ENCODE measurements at places on chromosomes 1 and 21. TPM values are rescaled to one million over a fixed set of nuclear protein-coding genes. Genes with fewer than 3 reads are reported as not detected.

The ZSWIM5 gene
- 0.10 TPM for total RNA-seq

- no peaks in the 10 kb centered on the region for H3K27me3 ChIP-seq
- DNase-seq, result no peak
- no peak overlapping the region for H3K4me3 ChIP-seq
- H3K4me1 ChIP-seq, result no peaks in the 10 kb centered on the region
- H3K36me3 ChIP-seq, result peaks cover 11% of the 10 kb centered on the region
- H3K27ac ChIP-seq, result no peak overlapping the region
These were observed 120.0 kb downstream of the PEX14 start for GRCh38 chr1:10594595-10595223.

- no peaks in the 10 kb centered on the region for H3K27me3 ChIP-seq
- no peaks in the 10 kb centered on the region for H3K4me1 ChIP-seq
- no peak overlapping the region for H3K27ac ChIP-seq
- peaks cover 48% of the 10 kb centered on the region for H3K36me3 ChIP-seq
- H3K4me3 ChIP-seq, result no peak overlapping the region
These were observed 29.3 kb downstream of the AK2 start for GRCh38 chr1:33007190-33008050.

DNA sequence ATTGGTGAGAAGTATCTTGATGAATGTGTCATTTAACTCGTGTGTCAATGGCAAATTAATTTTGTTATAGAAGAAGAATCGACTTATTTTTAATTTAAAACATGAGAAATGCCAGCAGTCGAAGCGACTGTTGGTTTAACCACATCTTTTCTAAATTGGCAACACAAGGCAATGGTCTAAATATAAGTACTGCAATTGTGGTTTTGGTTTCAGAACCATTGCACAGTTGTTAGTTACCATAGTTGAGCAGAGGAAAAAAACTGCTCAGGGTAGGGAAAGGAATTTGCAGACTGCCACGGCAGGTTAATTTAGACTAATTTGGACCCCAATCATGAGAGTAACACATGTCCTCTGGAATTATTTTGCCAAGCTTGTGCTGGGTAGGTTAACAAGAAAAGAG lies 185.6 kb upstream of the RUNX1 start:
- no peak overlapping the region for H3K4me3 ChIP-seq
- peaks cover 6% of the 10 kb centered on the region for H3K4me1 ChIP-seq
- no peak overlapping the region for H3K27ac ChIP-seq
- no peaks in the 10 kb centered on the region for H3K27me3 ChIP-seq
- H3K36me3 ChIP-seq, result no peaks in the 10 kb centered on the region

DNA sequence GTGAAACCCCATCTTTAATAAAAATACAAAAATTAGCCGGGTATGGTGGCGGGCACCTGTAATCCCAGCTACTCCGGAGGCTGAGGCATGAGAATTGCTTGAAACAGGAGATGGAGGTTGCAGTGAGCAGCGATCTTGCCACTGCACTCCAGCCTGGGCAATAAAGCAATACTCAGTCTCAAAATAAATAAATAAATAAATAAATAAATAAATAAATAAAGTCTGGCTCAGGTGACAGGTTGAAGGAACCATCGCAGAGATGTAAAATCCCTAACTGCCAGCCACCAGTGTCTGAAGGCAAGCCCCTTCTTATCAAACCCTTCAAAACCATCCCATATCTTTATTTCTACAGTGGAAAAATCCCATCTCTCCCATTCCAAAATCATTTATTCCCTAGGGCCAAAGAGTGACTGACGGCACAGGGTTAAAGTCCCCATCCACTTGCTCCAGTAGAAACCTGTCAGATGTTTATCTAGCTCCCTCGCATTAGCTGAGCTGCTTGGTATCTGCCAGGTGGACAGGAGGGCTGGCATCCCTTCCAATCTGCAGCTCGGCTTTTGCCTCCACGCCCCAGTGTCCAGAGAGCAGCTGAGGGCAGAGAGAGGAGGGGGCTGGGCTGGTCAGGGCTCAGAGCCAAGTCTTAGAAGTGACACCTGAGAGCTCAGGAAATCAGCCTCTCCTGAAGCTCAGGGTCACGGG lies 5.0 kb downstream of the CSRP1 start:
- H3K27ac ChIP-seq, result no peak overlapping the region
- peaks cover 16% of the 10 kb centered on the region for H3K4me1 ChIP-seq
- peaks cover 3% of the 10 kb centered on the region for H3K36me3 ChIP-seq

GRCh38 chr1:31581821-31582810 lies 5.8 kb downstream of the TINAGL1 start:
- no peak for DNase-seq
- H3K4me3 ChIP-seq, result no peak overlapping the region
- peaks cover 6% of the 10 kb centered on the region for H3K27me3 ChIP-seq
- no peak overlapping the region for H3K27ac ChIP-seq

DNA sequence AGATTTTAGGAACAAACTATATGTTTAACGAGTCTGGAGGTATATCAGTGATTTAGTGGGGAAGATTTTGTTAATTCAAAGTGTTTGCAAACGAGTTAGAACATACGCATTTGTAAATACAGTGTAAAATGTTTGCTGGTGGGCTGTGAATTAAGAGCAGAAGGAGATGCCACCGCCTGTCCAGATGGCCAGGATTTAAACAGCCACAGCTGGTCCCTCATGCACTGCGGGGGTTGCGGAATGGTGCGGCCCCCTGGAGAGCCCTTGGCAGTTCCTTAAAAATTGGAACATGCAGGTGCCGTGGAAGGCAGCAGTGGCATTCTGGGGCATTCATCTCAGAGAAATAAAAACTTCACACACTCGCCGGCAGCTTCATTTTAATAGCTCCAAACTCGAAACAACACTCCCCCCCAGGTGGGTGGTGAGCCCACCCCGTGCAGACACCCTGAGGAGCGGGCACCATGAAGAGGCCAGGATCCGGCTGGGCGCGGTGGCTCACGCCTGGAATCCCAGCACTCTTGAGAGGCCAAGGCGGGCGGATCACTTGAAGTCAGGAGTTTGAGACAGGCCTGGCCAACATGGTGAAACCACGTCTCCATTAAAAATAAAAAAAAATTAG lies 3.5 kb upstream of the C1orf159 start:
- H3K4me3 ChIP-seq, result no peak overlapping the region
- H3K4me1 ChIP-seq, result peaks cover 25% of the 10 kb centered on the region
- no peak for DNase-seq
- H3K36me3 ChIP-seq, result no peaks in the 10 kb centered on the region

- H3K4me3 ChIP-seq, result no peak overlapping the region
- peaks cover 8% of the 10 kb centered on the region for H3K27me3 ChIP-seq
- no peak for DNase-seq
These were observed 8.8 kb downstream of the ADCY10 start for GRCh38 chr1:167905182-167905581.
